ENCODE measurements at places on chromosomes 5 and 9.

- no peak for DNase-seq
Measured at GRCh38 chr5:172733131-172733973, 37.6 kb downstream of the DUSP1 start.

- DNase-seq: no peak
Measured at GRCh38 chr5:40223884-40224402, 455.8 kb upstream of the PTGER4 start.

DNA sequence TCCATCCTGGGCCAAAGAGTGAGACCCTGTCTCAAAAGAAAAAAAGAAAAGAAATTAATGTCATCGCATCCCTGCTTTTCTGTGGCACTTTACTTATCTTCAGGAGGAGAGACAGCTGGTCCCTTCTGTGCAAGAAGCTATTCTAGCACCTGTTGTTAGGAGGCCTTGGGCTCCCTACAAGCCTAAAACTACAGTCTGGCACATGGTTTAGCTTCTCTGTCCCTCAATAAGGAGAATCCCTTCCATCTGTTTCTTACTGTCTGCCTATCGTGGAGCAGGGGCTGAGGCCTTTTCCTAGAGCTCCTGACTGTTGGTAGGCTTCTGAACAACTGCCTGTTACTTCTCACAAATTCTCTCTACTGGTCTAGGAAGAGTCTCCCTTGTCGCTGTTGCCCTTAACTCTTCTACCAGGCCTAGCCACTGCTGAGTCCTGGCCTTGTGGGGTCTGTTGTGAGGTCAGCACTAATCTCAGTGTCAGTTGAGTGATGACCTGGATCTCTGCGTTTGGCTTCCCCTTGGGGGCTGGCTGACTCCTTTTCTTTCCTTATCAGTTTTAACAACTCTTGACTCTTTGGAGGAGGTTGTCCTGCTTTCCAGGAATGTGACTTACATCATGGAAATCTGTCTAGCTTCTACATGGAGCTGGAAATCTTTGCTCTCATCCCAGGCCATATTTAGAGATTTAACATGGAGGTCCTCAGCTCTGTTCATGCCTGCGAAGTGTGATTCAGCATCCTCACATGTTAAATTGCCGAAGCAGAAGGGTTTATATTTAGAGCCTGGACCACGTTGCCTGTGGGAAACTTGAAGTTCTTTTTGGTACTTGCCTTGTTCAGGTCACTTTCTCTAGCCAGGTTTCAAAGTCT is 5.7 kb upstream of the GARNL3 start:
- DNase-seq: no peak

GRCh38 chr5:17852111-17852510 is 217.9 kb downstream of the TAF11L14 start:
- no peak for DNase-seq

GRCh38 chr9:95197692-95198271 is 119.7 kb downstream of the FANCC start:
- DNase-seq: no peak

GRCh38 chr5:171422495-171422894 is 3.0 kb downstream of the FGF18 start:
- DNase-seq: no peak

DNA sequence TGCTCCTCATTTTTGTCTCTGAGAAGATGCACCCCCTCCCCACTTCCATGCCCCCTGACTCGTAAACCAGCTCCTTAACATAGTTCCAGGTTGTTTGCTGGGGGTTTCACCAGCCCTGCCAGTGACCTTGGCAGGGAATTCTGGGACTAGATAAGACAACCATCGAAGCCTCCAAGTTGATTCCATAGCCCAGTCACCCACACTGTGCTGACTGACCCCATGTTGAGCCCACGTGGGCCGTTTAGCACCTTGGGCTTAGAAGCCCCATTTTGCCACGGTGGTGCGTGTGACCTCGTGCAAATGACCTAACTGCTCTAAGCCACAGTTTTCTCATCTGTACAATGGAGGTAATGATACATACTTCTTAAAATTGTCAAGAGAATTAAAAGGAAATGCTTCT is 24.6 kb downstream of the PSAT1 start:
- no peak for DNase-seq

DNA sequence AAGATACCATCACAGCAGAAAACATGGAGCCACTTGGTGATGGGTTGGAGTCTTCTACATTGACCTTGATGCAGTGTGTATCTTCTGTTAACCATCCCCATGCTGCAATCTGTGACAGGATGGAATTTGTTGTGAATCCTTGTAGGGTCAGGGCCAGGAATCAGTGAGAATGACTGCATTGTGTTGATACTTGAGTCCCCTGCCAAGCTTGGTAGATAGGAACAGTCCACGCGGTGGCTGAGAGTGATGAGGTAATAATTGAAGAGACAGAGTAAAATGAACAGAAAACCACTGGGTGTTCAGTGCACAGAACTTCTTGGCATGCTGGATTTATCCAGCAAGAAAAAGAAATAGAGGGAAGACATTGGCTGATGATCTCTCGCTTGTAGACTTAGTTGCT is 217.5 kb downstream of the MAN2A1 start:
- DNase-seq: no peak

- DNase-seq: no peak
Measured at GRCh38 chr5:159198063-159199036, 11.0 kb downstream of the RNF145 start.

GRCh38 chr9:69400470-69400869 is 75.5 kb downstream of the ENTREP1 start:
- no peak for DNase-seq

DNA sequence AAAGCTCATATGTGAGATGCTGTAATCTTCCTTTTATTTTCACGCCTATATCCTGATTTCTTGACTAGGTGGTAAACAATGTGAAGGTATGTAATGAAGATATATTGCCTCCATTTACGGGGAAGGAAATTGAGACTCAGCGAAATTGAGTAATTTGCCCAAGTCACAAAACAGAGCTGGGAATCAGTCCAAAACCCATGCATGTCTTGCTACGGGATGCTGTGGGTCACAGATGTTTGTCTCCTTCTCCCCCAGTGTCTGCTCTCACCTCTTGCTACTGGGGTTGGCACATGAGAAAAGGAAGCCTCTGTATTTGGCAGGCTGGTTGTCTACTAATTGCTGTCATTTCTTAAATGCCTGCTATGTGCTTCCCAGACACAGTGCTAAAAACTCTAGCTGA is 53.7 kb upstream of the TEX48 start:
- no peak for DNase-seq

DNA sequence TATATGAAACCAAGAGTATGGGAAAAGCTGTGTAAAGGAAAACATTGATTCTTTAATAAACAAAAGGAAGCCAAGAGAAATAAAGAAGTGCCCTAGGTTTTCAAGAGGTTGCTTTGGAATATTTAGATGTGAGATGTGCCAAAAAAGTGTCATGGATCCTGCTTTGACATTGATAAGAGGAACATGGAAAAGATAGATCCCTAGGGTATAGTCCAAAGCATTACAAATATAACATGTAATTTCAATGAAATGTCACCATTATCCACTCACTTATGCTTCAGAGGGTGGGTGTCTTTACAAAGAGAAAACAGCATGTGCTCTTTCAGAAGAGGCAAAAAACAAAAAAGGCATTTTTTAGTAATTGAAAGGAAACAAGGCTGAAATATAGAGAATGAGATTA is 1196.7 kb downstream of the EFNA5 start:
- DNase-seq: no peak

- DNase-seq: no peak
Measured at GRCh38 chr9:99058964-99059921, 45.7 kb upstream of the TGFBR1 start.

DNA sequence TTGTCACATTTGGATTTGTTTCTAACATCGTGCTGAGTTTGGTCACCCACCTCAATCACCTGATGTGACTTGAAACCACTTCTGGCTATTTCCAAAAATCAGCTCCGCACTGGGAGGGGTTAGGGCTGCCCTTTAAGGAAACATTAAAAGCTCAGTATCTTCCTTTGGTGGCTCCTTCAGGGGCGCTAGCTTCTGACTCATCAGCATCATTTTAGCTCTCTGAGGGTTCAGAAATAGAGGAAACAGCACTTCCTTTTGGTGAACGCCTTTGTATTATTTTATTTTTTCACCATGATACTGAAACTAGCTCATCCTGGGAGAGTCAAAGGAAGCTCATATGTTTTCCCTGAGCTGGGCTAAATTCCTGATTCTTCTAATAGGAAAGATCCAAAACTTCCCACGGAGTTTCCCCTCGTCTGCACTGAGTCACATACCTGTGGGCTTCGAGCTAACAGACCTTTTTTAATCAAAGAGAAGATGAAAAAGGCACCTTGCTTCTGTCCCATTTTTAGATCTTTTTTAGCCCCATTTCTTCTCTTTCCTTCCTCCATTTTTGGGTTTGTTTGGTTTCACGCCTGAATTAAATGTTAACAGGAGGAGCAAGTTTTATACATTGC is 48.2 kb downstream of the ROPN1L start:
- no peak for DNase-seq

DNA sequence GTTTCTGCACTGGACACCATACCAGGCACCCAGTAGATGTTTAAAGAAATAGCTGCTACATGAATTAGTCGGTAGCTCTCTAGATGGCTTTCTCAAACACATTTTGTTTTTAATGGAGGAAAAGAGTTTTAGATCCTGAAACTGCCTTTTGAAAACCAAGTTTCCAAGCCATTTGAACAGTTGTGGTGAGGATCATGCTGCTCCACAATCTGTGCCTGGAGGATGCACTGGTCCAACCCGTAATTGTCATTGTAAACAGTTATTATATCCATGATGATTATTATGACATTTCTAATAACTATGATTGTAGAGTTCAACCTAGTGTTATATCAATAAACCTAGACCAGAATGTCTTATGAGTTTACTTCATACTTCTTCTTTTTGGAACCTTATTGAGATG is 35.9 kb upstream of the ZFAND5 start:
- no peak for DNase-seq

DNA sequence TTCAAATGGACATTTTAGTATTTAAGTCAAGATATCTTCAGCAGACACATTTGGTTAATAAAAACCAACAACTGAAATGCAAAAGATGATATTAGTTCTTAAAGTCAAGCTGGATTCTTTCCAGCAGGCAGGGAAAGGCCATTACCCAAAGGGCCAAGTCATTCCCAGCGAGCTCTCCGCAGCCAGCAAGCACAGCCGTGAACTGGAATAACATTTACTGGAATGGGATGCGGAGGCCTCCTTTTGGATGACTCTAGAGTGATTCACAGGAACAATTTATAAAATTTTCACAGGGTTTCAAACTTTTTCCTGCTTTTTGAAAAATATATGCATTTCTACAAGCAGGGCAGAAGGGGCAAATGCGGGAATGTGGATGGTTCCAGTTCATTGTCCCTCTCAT is 76.6 kb upstream of the DAB2 start:
- DNase-seq: no peak

- no peak for DNase-seq
Measured at GRCh38 chr5:8462565-8462964, 593.6 kb downstream of the MTRR start.

DNA sequence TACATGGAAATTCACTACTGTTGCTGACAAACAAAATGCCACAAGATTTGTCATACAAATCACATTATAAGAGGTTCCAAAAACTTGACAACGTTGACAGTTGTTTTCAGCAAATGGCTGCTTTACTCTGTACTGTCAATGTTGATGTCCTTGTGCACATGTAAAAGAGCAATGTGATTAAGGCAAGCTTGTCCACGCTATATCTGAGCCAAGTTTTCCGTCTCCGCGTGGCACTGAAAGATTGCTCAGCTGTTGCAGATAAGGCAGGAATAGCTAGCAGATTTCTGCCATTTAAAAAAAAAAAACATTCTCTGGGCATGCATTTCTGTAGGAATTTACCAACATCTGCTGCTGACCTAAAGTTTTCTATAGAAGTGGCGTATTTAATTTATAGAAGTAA is 46.4 kb upstream of the MEF2C start:
- DNase-seq: no peak

DNA sequence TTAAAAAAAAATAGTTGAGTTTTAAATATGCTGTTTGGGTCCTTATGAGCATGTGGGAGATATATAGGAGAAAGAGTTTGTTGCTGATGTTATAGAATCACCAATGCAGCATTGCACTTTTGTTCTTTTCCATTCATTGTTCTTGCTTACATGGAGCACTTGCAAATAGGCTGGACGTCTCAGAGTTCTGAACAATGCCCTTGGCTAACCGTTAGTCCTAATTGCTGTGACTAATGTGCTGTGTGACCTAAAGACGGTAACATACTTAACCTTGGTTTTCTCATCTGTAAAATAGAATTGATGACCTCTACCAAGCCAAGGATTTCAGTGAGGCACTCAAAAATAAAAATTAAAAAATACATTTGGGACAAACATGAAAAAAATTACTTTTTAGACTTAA is 29.8 kb downstream of the PIK3R1 start:
- no peak for DNase-seq

GRCh38 chr5:114355086-114355830 is 6.6 kb upstream of the KCNN2 start:
- no peak for DNase-seq

- no peak for DNase-seq
Measured at GRCh38 chr5:61802456-61802855, 470.4 kb downstream of the ZSWIM6 start.

GRCh38 chr5:65062469-65063083 is 293.8 kb downstream of the CWC27 start:
- DNase-seq: no peak

GRCh38 chr9:27535701-27536118 is 6.1 kb upstream of the MOB3B start:
- DNase-seq: no peak

DNA sequence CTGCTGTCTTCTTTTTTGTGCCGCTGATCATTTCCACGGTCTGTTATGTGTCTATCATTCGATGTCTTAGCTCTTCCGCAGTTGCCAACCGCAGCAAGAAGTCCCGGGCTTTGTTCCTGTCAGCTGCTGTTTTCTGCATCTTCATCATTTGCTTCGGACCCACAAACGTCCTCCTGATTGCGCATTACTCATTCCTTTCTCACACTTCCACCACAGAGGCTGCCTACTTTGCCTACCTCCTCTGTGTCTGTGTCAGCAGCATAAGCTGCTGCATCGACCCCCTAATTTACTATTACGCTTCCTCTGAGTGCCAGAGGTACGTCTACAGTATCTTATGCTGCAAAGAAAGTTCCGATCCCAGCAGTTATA is 17.1 kb downstream of the F2R start:
- no peak for DNase-seq

GRCh38 chr5:31554552-31554951 is 22.5 kb downstream of the C5orf22 start:
- no peak for DNase-seq

GRCh38 chr9:114401344-114401743 is 13.6 kb upstream of the AKNA start:
- no peak for DNase-seq

GRCh38 chr5:113043491-113043931 is 66.9 kb downstream of the DCP2 start:
- DNase-seq: no peak

GRCh38 chr9:102069969-102070368 is 331.5 kb upstream of the GRIN3A start:
- DNase-seq: no peak

Measured in cortex of kidney (tissue), 1 donor.